Fibroblast of lung (primary cell): ENCODE measurements at places on chromosomes 3 and 15. TPM values are rescaled to one million over a fixed set of nuclear protein-coding genes. Genes with fewer than 3 reads are reported as not detected.

DNA sequence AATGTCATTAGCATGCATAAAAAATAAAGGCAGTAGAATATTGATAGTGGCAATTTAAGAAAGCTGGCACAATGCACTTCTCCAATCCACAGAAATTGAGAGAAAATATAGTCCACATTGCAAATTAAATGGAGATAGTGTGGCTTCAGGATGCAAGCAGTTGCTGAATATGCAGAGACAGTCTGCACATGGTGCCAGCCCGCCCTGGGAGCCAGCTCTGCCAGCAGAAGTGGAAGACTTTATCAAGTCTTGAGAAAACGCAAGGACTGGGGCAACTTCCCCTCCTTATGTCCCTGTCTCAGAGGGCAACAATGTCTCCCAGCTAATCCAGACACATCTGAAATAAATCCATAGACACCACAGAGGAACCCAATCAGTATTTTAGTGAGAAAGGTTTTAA lies 57.2 kb downstream of the MB21D2 start:
- no peaks in the 10 kb centered on the region for H3K36me3 ChIP-seq
- H3K27me3 ChIP-seq: no peaks in the 10 kb centered on the region
- DNase-seq: no peak
- H3K4me3 ChIP-seq: no peak overlapping the region

GRCh38 chr15:38164061-38164460 lies 88.6 kb upstream of the SPRED1 start:
- no peak for DNase-seq
- no peaks in the 10 kb centered on the region for H3K36me3 ChIP-seq
- H3K4me3 ChIP-seq: no peak overlapping the region
- H3K27ac ChIP-seq: no peak overlapping the region
- no peaks in the 10 kb centered on the region for H3K27me3 ChIP-seq
- peaks cover 2% of the 10 kb centered on the region for H3K4me1 ChIP-seq

DNA sequence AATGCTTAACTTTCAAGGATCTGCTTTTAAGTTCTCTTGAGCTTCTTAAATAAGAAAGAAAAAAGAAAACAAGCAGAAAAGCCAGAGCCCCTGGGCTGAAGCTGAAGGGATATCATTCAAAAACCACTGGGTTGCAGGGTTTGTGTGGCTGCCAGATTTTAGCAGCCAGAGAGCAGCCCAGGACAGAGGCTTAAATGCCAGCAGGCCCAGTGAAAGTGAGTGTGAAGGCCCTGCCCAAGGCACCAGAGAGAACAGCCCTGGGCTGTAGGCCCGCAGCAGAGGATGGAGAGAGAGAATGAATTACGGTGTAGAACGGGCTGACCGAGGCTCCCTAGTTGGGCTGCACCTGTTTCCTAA lies 106.3 kb upstream of the BOC start:
- H3K36me3 ChIP-seq: no peaks in the 10 kb centered on the region
- H3K4me3 ChIP-seq: no peak overlapping the region
- no peak overlapping the region for H3K27ac ChIP-seq
- peaks cover 3% of the 10 kb centered on the region for H3K27me3 ChIP-seq
- no peaks in the 10 kb centered on the region for H3K4me1 ChIP-seq

The SLC51B gene
- 0.51 and 0.66 TPM in 2 replicates for total RNA-seq
